ENCODE measurements at places on chromosomes 1 and 21.

- DNase-seq = peak; percentile 12
Observed at GRCh38 chr1:83905315-83905907, 93.5 kb downstream of the TTLL7 start.

DNA sequence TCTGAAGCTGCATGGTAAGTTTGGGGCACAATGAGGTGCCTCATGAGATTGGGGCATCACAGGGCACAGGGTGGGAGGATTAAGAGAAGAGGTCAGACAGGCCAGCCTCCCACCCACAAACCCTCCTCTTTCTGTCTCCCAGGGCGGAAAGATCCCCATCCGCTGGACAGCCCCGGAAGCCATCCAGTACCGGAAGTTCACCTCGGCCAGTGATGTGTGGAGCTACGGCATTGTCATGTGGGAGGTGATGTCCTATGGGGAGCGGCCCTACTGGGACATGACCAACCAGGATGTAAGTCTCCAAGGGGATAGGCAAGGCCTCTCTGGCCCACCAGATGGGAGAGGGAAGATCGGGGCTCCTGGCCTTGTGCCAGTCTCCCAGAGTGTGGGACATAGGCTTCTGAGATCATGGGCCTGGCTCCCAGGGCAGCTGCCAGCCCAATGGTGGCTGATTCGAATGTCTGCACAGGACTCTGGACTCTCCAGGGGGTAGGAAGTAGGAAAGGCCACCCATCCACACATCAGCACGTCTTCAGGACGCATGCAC is 63.7 kb downstream of the LACTBL1 start:
- no peak for DNase-seq

GRCh38 chr1:71882226-71882625 is 400.1 kb downstream of the NEGR1 start:
- DNase-seq = no peak

DNA sequence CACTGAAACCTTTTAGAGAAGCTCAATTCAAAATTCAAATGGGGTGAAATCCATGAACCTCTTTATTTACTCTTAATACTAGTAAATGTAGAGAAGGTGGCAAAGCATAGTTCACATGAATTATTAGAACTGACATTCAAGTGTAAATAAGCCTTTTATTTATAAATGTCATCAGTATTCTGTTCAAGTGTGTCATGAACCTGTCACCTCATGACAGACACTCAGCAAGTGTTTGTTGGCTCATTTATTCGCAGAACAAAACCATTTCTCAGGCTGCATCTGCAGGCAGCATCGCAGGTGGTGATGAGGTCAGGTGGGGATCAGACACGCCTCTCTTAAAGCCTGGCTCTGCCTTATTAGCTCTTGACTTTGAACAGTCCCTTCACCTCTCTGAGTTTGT is 116.6 kb downstream of the SETD4 start:
- DNase-seq = no peak

- no peak for DNase-seq
Observed at GRCh38 chr21:36035381-36035791, 24.9 kb downstream of the SETD4 start.

DNA sequence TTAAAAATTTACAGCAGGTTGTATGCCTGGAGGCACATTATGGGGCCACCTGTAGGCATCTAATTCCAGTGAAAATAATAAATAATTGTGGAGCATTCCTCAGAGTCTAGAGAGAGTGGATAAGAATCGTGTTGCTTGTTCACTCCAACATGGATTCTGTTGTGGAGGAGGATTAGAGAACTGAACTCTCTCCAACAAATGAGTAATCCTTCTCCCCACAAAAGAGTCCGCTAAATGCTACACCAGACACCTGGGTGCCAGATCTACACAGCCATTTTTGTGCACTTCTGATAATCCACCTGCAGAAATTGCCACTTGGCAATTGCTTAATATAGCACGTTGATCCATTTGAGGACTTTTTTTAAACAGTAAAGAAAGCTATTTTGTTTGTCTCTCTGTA is 113.7 kb upstream of the DPYD start:
- DNase-seq = no peak

- no peak for DNase-seq
Observed at GRCh38 chr1:62013264-62013663, 181.4 kb upstream of the L1TD1 start.

- DNase-seq = peak; percentile 69
Observed at GRCh38 chr1:85297855-85298629, 21.6 kb upstream of the BCL10 start.

DNA sequence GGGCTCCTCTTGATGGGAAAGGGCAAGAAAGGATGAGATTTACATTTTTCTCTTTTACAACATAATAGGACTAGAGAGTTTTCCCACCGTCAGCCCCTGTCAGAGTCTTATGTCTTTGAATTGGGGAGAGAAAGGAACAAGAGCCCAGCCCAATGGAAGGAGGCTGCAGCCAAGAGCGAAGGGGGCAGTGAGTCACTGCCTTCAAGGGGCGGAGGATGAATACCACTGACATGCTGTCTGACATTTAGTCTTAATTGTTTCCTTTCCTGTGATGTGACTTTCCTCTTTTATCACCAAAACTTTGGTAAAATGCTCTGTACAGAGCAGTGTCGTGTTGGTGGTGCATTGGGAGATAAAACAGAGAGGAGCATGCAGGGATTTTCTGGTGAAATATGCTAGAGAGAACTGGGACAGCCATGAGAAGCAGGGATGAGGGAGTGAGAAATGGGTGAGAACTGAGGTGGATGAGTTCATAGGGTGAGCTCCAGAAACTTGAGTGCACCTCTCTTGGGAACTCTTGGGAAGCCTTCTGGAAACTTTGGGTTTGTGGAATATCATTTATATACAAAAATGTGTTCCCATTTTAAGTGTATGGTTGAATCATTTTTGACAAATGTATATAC is 179.9 kb upstream of the FGGY start:
- DNase-seq = peak; percentile 4

- no peak for DNase-seq
Observed at GRCh38 chr1:30659702-30660101, 63.7 kb downstream of the MATN1 start.

DNA sequence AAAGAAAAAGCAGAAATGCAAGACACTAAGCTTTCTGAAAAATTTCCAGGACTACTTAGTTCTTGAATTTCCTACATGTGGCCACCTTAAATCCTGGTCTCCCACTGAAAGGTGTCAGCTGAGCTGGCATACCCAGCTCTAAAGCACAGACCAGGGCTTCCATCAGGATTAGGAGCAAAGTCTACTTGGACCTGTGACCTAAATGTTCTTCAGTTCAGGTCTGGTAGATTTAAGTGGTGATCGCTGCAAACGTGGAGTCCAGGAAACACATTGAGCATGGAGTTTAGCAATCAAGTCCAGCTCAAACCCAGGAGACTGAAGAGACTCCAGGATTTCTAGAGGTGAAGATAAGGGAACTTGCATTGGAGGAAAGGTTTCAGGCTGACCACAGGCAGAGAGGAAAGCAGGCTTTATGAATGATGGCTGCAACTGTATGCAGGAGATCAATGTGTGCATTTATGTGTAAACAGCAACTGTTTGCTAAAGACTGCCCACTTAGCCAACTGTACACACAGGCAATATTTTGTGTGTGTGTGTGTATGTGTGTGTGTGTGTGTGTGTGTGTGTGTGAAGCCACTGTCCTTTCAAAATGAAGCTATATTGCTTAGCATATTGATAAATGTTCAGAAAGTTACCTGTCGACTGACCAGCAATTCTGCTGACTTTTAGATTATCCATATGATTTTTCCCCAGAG is 75.2 kb downstream of the LMX1A start:
- no peak for DNase-seq

DNA sequence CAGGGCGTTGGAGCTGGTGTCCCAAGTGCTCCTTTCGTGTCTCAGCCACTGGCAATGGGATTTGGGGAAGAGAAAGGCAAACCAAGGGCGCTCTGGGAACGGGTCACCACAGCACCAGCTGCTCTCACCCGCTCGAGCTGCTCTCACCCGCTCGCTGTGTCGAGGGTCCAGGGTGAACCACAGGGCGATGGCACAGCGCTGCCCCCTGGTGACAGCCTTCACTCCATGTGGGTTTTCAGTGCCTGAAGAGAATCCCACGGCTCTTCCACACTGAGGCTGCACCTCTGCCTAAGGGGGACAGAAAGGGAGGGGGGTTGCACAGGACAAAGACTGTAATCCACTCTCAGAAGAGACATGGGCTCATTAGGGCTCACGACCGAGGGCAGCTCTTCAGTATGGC is 7.1 kb upstream of the CLDN19 start:
- DNase-seq = peak; percentile 51

DNA sequence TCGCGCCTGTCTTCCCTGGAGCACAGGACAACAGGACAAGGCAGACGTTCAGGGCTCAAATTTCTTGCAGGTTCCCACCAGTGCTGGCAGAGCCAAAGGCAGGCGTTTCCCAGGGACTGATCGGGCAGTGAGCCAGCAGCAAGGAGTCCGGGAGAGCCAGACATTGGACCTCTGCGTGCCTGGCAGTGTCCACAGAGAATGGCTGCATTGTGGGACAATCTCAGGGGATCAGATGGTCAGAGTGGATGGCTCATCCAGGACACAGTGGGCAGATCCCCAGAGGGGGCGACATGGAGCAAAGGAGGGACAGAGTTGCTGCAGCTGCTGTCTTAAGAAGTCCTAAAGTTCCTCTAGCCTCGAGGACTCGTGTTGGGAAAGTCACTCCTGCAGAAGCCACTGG is 4.6 kb downstream of the TMEM63A start:
- DNase-seq = no peak

DNA sequence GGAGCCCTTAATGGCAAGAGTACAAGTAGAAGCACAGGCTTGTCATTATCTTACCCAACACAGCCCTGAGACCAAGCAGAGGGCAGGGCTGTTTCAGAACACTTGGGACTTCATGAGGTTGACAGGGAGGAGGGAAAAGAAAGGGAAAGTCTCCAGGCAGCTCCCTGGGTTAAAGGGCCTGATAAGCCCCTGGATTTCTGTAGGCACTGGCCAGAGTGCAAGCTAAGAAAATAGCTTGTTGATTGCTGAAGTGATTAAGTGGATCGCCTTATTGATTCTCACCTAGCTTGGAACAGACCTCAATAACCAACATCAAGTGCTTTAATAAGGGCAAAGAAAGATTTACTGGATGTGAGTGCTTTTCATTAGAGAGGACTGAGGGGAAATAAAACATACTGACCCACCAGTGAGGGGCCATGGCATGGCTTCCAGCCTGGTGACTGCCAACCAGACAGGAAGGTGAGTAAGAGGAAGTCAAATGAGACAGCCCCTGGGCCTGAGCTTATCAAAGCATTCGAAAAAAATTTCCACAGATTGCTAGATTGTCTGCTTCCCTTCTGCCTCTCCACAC is 121.4 kb upstream of the NFIA start:
- DNase-seq = no peak
